Fibroblast of the aortic adventitia (primary cell): ENCODE measurements at places on chromosomes 2 and 18. TPM values are rescaled to one million over a fixed set of nuclear protein-coding genes. Genes with fewer than 3 reads are reported as not detected.

DNA sequence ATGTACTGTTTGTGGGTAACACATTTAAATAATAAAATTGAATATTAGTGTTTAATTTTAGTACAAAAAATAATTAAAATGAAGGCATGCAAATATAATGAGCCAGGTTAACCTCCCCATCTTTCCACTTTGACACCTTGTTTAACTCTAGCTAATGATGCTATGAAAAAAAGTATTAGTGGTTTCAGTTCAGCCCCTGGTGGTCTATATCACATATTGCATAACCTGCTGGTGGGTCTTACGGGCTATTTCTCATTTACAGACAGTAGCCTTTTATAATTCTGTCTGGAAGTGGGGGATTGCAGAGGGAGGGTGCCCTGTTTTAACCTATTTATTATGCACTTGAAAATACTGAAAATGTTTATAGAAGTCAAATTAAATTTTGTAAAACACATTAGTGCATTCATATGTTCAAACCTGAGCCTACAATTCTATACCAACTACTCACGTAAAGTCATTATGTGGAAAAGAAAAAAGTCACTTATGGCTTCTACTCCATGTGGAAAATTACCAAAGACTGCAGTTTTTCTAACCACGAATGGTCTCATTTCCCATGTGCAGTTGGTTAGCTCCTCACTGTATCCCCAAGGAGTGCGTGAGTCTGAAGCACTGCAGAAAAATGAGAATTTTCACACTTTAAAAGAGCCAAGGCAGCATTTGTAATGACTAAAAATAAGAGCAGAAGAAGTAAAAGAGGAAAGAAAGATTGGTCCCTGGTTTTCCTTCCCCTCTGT is 381.0 kb downstream of the MTX2 start:
- no peak for DNase-seq

- no peak for DNase-seq
Measured at GRCh38 chr18:11293794-11294193, 144.4 kb upstream of the PIEZO2 start.

DNA sequence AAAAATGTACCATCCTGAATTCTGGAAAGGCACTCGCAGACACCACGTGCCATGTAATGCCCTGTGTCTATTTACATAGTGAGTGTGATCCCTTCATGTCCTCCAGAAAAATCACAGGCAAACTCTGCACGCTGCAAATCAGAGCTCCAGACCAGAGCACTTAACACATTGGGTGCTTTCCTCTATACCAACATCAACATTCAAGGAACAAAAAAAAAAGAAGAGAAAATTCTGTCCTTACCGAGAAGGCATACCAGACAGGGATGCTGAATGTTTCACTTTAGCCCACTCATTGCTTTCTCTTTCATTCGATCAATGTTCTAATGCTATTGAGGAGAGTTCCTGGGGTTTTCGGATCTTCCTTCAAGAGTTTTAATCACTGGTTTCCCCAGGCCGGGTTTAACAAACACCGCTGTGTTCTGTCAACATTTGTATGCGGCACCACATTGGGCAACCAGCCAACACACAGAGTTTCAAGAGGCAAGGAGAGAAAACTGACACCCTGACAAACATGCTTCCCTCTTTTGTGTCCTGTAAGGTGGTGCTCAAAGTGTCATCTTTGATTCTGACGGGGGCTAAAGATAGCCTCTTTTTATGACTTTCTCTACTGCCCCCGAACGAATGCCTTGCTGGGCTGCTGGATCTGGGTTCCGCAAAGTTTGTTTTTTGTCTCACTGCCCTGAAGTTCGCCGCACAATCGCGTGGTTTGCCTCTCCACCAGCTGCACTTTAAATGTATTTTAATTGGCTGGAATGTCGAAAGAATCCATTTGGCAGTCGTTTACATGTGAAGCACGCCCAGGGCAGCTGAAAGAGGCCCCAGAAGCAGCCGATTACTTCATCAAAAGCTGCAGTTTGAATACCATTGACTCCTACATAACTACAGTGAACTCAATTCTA is 106.4 kb upstream of the NCKAP5 start:
- peak; percentile 96 for DNase-seq

DNA sequence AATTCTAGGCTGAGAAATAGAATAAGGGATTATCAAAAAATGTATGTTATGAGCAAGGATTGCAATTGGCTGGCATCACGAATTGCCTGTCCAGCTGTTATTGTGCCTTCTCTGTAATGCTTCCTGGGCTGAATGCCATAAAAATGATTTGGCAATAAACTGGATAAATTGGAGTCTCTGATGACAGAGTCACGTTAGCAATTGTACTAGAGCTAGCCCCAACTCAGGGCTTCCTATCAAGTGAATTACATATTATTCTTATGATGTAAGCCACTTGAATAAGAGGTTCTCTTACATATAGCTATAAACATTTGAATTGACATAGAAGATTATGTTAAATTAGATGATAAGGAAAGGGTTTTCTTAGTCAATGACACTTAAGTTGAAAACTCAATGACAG is 607.5 kb upstream of the REG3G start:
- DNase-seq: no peak

- DNase-seq: no peak
Measured at GRCh38 chr2:12032398-12032797, 286.0 kb downstream of the LPIN1 start.

GRCh38 chr2:15544227-15544626 is 16.9 kb downstream of the NBAS start:
- DNase-seq: no peak

DNA sequence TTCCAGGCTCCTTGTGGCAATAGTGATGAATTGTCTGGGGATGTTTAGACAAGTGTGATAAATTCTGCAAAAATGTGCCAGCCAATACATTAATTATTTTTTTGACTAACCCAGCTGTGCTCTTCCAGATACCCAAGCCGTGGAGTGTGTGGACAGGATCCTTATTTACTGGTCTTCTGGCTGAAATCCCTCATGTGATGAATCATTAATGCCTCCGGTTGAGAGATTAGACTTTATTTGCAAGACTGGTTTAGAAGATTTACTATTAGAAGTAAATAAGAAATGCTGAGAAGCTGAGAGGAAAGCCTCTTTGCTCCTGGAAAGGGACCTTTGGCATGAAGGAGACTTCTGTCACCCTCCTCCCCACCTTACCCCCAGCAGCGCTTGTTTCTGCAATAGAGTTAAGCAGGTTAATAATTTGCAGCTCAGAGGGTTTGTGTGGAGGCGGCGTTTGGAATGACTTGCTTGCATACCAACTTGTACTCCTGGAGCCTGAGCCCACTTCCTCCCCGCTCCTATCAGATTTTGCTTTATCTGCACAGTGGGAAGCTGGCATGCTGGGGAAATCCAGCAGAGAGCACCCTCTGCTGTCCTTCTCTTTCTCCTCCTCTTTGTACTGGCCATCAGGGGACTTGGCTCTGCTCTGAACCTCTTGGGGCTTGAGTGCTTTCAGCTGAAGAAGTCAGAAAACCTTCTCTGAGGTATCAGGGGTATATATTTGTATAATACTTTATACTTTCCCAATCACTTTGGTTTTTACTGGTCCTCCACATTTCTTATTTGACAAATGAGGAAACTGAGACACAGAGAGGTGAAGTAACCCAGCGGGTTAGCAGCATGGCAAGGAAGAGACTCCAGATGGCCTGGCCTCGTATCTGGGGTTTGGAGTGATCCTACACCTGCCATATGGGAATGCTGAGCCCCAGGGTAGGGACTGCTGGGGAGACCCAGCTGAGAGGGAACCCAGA is 16.3 kb downstream of the SLC3A1 start:
- peak; percentile 86 for DNase-seq

Gene SRBD1
- 15.7 and 22.4 TPM in 2 replicates for total RNA-seq

DNA sequence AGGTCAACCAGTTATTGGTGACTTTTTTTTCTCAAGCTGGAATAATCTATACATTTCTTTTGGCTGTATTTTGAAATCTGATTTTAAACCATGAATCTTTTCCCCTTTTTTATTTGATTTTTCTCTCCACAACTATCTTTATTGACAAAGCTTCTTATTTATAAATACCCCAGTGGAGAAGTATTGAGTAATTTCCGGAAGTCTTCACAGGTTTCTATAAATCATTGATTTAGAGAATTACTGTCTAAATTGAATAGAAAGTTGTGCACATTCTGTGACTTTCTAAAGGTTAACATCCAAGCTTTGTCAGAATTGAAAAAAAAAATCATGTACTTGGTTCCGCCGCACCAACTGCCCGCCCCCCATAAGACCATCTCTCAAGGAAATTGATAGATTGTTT is 39.8 kb downstream of the XRCC5 start:
- DNase-seq: no peak

Gene NTSR2
- not detected in 2 replicates for total RNA-seq

Gene CSRNP3
- 2.3 and 3.4 TPM in 2 replicates for total RNA-seq

DNA sequence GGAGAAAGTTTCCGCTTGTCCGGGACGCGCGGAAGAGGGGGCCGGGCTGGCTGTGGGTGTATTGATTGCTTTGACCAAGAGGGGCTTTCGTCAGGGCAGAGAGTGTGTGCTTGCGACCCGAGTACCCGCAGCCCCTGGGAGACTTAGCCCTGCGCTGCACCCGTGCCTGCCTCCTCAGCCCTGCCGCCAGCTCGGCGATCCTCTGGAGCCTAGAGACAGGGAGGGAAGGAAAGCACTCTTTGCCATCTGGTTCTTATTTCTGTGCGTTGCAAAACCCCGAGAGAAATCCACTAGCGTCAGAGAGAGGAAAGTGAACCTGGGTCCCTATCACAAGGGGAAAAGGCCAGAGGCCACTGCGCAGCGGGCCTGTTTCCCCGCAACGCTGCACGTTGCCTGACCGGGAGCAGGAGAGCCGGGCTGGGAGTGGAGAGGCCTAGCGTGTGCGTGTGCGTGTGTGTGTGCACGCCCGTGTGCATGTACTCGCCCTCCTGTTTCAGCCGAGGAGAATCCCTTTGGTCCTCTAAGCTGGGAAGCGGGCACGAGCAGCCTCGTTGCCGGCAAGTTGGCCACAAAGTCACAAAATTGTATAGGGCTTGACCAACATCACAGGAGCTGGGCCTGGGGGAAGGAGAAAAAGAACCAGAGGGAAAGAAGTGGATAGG is 1.7 kb downstream of the SIX3 start:
- DNase-seq: no peak

DNA sequence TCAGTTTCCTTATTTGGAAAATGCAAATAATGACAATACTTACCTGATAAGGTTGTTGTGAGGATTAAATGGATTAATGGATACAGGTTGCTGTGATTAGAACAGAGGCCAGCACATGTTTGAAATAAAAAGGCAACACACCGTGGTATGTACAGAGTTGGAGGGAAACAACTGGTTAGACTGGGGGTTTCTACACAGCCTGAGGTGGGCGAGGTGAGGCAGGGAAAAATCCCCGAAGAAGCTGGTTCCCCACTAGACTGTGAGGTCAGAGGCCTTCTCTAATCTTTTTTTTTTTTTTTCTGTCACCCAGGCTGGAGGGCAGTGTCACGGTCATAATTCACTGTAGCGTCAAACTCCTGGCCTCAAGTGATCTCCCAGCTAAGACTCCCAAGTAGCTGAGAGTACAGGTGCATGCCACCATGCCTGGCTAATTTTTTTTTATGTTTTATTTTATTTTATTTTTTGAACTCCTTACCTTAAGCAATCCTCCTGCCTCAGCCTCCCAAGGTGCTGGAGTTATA is 1.2 kb upstream of the E2F6 start:
- DNase-seq: no peak

Gene PARD6G
- 0.54 and 2.5 TPM in 2 replicates for total RNA-seq

- peak; percentile 79 for DNase-seq
Measured at GRCh38 chr2:75047992-75048625, 89.7 kb downstream of the POLE4 start.

GRCh38 chr2:10489842-10490555 is 41.9 kb upstream of the ODC1 start:
- DNase-seq: peak; percentile 33

DNA sequence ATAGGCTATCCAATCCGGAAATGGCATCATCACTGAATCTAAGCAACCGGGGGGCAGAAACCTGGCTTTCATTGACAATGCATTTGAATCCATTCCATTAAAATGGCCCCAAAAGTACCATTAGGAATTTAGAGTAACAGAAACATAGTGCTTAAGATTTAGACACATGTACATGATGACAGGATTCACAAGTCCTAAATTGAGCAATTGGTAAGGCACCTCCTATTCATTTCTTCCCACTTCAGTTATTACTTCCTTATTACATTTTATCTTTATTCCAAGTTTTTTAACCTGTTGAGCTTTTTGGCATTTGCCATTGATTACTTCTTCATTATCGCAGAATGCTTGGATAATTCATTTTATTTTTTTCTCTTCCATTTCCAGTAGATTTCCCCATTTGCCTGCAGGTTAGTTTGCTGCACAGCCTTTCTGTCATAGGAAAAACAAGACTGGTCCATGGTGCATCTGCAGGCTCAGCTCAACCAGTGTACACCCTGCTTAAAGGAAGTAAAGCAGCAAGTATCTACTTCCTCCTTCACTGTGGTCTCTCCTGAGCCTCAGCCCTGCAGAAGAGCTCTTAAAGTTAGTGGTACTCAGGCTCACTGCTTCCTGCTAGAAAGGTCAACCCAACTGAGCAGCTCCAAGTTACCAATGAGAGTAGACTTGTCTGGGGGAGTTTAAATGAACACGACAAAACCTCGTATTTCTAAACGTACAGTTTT is 89.2 kb downstream of the DOCK10 start:
- no peak for DNase-seq

- DNase-seq: peak; percentile 83
Measured at GRCh38 chr2:190759749-190760213, 110.9 kb downstream of the NAB1 start.

- DNase-seq: peak; percentile 27
Measured at GRCh38 chr2:18311420-18312195, 248.8 kb downstream of the RDH14 start.

- no peak for DNase-seq
Measured at GRCh38 chr2:5889519-5889918, 197.3 kb downstream of the SOX11 start.

Gene BMP10
- total RNA-seq: not detected in 2 replicates

DNA sequence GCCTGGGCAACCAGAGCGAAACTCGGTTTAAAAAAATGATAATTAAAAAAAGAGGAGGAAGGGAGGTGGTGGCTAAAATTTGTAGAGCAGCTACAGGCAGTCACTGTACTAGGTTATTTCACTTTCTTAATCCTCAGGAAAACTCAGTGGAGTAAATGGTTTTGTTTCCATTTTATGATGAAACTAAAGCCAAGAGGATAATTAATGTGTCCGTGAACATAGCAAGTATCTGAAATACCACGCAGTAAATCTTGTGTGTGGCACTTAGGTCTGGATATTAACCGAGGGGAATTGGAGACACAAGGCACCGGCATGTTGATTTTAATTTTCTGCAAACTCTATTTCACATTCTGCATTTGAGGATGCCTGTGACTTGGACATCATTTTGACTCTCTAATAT is 14.5 kb downstream of the SH3BP4 start:
- DNase-seq: no peak

GRCh38 chr18:13534631-13535030 is 191.7 kb downstream of the FAM210A start:
- DNase-seq: no peak
